ENCODE measurements at places on chromosomes 3 and 15.

- DNase-seq, result peak; percentile 68
Observed at GRCh38 chr3:53046171-53047170, 598 bp upstream of the SFMBT1 start.

DNA sequence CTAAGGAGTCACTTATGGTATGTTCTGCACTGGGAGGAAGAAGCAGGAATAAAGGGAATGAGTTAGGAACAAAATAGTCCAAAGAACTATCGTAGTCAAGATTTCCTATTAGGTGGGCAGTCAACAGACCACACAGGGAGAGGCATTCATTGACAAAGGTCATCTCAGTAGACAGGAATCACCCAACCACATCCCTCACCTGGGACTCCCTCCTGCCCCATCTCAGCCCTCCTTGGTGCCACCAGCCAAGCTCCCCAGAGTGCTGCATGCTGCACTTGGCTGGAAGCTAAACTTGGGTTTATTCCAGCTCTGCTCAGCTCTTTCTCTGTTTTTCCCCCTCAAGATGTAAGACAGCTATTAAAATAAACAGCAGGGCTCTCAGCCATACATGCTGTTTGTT is 72.3 kb upstream of the CTNNB1 start:
- DNase-seq, result no peak

GRCh38 chr3:45139372-45140140 is 6.6 kb downstream of the CDCP1 start:
- no peak for DNase-seq

DNA sequence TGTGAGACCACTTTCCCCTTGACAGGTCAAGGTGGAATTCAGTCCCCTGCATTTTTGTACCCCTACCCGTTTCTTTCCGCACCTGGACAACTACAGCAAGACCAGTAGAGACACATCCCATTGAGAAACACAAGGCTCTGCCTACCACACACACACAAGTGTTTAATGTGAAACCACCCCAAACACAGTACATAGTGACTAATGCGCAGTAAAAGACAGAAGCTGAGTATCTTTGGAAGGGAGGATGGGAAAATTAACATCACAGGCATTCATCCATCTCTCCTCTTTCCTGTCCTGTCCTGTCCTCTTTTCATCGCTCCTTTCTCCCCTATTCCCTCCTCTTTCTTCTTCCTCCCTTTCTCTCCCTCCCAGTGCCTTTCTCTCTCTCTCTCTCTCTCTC is 64.8 kb downstream of the SCN11A start:
- DNase-seq, result no peak

DNA sequence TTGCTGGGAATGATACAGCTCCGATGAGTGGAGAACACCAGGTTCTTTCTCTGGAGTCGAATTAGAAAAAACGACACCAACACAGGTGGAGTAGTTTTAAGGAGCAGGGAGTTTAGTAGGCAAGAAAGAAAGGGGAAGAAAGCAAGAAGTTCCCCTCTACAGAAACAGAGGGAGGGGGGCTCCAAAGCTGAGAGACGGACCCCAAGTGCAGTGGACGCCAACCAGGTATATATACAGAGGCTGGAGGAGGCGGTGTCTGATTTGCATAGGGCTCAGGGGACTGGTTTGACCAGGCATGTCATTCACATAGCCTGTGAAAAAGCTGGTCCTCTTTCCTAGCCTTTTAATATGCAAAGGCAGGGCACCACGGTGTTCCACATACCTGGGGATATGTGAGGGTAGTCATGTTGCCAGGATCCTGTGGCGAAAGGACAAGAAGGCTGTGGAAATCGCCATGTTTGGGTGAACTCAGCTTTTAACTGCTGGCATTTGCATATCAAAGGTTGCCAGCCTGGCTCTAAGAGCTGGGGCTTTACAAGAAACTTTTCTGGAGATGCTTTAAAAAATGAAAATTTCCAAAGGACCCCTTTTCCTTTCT is 887.4 kb upstream of the EPHA6 start:
- no peak for DNase-seq

DNA sequence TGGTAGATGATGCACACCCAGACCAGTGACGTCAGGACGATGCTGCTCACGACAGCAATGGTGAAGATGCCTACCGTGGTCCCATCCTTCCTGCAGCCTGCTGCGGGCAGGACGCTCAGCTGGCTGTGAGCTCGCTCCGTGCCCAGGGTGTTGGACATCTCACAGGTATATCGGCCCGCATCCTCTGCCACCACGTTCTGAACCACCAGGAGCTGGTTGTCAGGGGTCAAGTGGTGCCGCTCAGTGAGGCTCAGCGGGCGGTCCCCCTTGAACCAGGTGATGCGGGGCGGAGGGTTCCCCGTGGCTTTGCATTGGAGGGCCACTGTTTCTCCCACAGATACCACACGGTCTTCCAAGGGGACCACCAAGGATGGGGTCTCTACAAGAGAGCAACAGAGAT is 117.8 kb downstream of the LRIG1 start:
- no peak for DNase-seq

- no peak for DNase-seq
Observed at GRCh38 chr3:12521010-12521409, 24.3 kb downstream of the MKRN2OS start.

GRCh38 chr15:33923446-33923845 is 44.9 kb upstream of the CHRM5 start:
- no peak for DNase-seq

DNA sequence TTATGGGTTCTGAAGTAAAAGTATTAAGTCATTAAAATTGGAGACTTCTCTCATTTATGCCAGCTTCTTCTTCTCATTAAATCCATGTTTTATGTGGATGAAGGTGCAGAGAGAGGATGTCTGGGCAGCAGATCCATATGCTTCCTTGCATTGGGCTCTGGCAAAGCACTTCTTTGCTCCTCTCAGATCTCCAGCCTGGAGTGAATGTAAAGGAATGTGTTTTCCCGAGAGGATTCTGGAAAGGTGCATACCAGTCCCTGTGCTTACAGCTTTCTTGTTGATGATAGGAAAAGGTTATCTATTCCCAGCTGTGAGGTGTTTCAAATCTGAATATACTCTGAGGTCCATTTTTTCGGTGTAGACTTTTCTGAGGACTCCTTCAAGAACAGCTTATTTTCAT is 79.9 kb upstream of the PEX5L start:
- no peak for DNase-seq

GRCh38 chr3:134628884-134629283 is 21.9 kb downstream of the KY start:
- DNase-seq, result no peak

DNA sequence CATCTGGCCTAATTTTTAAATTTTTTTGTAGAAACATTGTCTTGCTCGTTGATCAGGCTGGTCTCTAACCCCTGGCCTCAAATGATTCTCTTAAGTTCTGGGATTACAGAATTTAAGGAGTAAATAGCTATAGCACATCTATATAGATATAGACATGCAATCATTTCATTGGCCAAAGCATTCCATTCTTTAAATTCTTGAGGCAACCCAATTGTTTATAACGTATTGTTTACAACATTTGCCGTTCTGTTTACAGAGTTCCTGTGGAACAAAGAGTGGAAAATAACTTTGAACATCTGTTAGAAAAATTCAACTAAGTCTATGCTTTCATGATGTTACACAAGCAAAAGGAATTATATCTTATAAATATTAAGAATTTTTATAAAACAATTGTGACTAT is 205.2 kb upstream of the ROBO2 start:
- no peak for DNase-seq

GRCh38 chr3:74518610-74519009 is 95.8 kb downstream of the CNTN3 start:
- no peak for DNase-seq

DNA sequence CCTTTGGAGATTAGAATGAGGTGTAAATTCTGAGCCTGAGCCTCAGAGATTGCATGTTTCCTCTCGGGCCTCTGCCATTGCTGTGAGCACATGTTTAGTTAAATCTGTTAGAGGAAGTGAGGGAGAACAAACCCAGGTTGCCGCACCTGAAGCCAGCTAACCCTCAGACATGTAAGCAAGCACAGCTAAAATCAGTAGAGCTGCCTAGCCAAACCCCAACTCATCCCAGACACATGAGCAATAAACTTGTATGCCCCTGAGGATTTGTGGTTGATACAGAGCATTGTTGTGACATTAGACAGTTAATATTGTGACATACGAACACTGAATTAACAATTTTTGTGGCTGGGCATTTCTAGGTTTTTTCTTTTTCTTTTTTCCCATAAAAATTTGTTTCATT is 41.9 kb downstream of the NMD3 start:
- no peak for DNase-seq

DNA sequence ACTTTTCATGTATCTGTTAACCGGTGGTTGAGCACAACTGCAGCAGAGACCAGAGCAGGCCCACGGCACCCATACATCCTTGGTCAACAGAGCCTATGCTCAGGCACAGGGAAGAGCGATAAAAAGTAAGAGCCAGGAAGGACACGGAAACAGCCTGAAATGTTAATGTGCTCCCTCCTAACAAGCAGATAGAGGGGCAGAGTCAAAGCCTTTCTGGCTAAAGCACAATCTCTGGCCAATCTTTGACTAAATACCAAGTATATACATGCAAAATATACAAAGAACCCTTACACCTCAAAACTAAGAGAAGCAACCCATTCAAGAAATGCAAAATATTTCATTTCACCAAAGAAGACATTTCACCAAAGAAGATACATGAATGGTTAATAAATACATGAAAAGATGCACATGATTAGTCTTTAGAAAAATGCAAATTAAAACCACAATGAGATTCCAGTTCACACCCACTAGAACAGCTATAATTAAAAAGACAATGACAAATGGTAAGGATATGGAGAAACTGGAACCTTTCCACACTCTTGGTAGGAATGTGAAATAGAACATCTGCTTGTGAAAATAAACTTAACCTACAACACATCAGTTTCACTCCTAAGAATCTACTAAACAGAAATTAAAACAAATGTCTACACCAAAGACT is 88.0 kb downstream of the OSBPL10 start:
- DNase-seq, result no peak

DNA sequence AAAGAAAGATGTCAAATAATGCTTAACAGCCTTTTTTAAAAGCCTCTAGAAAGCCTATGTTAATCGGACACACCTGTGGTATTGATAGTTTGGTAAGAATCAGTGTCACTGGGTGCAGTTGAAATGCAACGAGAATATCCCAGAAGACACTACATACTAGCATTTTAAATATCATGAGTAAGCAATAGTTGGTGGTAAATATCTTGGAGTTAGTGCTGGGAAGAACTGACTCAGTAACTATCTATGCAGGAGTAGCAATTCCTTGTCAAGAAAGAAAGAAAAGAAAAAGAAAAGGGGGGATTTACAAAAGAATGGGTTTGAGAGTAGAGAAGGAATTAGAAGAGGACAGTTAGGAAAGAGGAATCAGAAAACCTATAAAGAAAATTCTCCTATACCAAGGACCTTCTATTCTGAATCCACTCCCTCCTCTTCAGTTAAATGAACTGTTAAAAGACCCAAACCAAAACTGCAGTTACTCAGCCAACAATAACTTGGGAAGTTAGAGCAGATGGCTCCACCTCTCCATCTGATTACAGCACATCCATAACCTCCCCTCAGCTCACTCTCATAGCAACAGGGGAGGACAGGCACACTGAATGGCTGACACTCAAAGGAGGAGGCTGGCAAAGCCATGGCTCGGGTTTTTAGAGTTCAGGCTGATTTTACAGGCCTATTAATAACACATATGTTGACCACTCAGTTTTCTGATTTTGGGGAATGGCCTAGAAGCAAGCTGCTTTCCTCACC is 207.6 kb upstream of the MDFIC2 start:
- DNase-seq, result no peak

GRCh38 chr3:100537646-100538338 is 45.4 kb downstream of the TMEM45A start:
- DNase-seq, result no peak

- DNase-seq, result no peak
Observed at GRCh38 chr15:27787931-27788330, 311.2 kb downstream of the OCA2 start.

DNA sequence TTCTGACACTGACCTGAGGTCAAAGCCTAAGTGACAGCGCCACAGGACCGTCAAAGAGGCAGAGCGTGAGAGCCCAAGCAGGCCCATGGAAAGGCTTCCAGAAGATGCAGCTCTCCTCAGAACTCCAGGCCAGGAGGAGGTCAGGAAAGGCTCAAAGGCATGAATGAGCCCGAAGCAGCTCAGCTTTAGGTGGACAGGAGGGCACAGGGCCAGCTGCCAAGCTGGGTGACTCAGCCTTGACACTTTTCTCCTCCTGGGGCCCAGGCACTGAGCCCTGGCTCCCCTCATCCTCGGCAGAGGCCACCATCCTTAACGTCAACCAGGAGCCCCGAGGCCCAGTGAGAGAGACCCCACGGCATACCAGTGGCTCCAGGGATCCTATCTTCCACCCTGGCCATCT is 62.9 kb downstream of the ADCY5 start:
- DNase-seq, result no peak

GRCh38 chr15:101018016-101018415 is 98.9 kb downstream of the LRRK1 start:
- DNase-seq, result no peak

GRCh38 chr3:53166781-53167291 is 5.8 kb downstream of the PRKCD start:
- no peak for DNase-seq

DNA sequence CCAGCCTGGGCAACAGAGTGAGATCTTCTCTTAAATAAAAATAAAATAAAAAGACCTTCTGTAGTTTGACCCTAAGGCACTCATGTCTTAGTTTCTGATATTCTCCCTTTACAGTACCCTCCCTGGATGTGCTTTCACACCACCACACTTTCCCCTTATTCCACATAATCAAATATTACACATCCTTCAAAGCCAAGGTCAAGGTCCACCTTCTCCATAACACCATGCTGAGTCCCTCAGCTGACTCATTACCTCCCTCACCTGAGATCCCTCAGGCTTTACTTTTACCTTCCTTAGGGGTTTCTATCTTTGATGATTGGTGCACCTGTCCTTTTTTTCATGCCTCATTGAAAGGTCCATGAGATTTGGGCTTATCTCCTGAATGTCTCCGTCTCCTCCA is 25.5 kb upstream of the MNS1 start:
- DNase-seq, result no peak

- DNase-seq, result no peak
Observed at GRCh38 chr15:70013656-70014313, 83.9 kb downstream of the TLE3 start.

DNA sequence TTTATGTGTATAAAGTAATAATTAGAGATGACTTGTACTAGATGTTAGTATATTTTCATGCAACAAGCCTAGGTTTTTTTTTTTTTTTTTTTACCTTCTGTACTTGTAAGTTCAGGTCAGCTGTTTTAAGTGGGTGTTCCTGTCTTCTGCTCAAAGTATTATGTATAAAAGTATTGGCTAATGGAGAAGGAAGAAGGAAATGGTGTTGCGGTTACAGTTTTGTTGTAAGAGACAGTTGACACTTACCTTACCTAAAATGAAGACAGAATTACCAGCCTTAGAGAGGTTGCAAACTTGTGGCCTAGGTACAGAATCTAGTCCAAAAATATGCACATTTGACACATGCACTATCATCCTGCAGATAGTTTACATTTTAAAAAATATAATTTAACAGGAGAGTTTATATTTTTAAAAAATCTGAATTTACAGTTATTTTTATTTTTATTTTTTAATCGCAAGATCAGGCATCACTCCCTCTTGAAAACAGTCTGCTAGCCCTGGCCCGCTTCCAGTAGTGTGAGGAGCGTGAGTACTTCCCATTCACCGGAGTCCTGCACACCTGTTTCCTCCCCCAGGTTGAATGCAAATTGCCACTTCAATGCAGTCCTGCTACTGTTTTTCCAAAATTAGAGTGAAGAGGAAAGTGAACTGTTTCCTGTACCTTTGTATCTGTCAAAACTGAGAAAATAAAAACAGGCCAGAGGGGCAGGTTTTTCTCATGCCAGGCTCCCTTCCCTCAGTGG is 224.3 kb upstream of the SOX2 start:
- no peak for DNase-seq

GRCh38 chr3:69426291-69426966 is 40.5 kb upstream of the FRMD4B start:
- DNase-seq, result no peak
